CD4-positive, alpha-beta T cell treated with Interleukin-1 beta for 1 hour (primary cell): ENCODE measurements at places on chromosomes 5 and 9.

DNA sequence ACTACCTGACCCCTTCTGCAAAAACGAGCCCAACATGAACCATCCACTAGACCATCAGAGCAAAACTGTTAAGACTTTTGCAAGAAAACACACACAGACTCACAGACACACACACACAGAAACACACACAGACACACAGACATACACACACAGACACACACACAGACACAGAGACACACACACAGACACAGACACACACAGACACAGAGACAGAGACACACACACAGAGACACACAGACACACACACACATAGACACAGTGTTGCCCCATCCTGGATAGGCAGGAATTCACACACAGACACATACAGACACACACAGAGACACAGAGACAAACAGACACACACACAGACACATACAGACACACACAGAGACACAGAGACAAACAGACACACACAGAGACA is 52.5 kb downstream of the NACC2 start:
- DNase-seq: no peak

- DNase-seq: no peak
Observed at GRCh38 chr5:141889282-141889871, 11.2 kb upstream of the PCDH1 start.

- DNase-seq: no peak
Observed at GRCh38 chr9:108188976-108189375, 666.8 kb downstream of the ACTL7B start.

- no peak for DNase-seq
Observed at GRCh38 chr9:2344436-2344835, 277.2 kb upstream of the VLDLR start.

GRCh38 chr5:159965031-159965837 is 43.7 kb upstream of the TTC1 start:
- DNase-seq: no peak

DNA sequence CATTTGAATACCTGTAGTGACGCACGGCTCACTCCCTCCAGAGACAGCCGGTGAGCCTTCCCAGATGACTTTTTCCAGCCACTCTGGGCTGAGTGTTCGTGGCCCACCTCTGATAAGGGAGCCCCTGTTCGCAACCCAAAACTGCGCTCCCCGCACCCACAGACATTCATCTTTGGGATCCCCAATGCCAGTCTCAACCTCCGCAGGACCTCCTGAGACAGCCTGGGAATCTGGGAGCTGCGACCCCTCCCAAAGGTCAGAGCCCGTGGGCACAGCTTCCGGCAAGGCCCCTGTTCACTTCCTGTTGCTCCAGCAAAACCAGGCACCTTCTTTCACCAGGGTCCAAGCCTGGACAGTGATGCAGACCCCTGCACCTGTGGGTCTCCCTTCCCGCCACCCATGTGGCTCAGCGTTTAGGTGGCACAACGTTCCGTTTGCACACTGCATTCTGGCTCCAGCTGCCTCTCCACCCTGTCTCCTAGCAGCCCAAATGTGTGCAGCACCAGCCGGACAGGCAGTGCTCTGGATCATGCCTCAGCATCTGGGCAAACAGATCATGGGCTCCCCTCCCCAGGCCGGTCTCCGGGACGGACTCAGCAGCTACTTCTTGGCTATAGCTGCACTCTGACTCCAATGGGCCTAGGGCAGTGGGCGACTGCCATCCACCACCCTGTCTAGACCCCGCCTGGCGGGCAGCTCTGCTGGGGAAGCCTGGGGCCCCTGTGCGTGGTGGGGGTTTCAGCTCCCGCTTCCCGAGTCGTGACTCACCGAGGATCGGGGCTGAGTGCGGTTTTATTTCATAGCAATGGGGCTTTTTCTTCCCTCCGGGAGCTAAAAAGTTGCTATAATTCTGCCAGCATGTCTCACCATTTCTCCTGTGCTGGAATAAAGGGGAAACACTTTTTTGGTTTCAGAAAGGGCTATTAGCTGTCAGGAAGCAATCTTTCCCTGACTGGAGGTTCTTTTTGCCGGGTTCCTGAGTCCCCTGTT is 156.0 kb downstream of the OLFM1 start:
- no peak for DNase-seq

GRCh38 chr5:150774145-150774544 is 4.4 kb upstream of the SMIM3 start:
- DNase-seq: no peak

DNA sequence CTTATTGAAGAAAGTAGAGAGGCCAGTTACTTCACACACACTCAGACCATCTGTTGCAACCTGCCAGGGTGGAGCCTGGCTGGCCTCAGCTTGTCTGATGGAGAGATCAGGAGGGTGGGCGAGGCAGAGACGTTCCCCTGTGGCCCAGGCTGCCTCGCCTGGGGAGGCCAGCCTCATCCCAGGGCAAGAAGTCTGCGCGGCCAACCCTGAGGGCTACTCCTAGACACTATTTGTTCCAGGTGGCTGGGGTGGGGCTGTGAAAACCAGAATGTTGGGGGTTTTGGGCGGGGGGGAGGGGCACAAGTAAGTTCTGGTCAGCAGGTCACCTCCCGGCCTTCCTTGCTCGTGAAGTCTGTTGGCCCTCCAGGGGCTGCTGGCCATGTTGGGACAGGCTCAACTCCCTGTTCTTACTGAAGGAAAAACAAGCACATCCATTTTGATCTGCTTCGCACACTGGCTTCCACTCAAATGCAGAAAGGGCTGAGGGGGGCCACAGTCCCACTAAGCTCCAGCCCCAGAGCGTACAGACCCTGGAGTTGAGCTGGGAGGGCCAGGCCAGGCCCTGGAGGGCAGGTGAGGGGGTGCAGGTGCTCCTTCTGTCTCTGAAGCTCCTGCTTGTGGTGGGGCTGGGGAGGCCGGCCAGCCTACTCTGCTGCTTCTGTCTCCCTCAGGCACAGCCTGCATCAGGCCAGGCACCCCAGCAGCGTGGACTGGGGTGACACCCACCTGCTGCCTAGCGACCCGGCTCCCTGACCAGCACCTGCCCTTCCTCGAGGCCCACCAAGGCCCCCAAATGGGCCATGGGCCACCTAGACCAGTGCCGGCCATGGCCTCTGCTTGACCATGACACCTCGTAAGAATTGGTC is 46.6 kb downstream of the SECISBP2 start:
- no peak for DNase-seq

DNA sequence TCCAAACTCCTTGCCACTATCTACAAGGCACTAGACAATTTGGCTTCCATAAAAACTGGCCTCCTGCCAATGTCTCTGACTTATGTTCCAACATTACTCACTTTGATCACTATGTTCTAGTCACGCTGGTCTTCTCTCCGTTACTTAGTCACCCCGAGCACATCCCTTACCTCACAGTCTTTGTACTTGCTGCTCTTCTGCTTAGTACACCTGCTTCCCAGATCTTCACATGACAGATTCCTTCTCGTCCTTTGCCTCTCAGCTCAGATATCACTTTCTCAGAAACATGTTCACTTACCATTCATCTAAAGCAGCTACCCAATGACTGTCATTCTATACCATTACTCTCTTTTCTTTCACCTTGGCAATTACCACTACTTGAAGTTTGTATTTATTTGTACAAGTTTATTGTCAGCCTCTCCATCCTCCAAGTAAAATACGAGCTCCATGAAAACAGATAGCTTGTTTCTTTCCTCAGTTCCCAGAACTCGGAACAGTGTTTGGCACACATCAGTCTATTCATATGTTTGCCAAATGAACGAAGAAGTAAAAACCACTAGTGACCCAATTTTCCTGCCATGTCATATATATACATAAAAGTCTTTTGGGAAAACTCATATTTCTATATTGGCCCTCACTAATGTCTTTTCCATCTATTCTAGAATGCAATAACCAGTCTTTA is 5.9 kb upstream of the SLC22A5 start:
- DNase-seq: no peak

- DNase-seq: no peak
Observed at GRCh38 chr9:18825656-18826170, 207.3 kb downstream of the SAXO1 start.

- no peak for DNase-seq
Observed at GRCh38 chr9:35487081-35487480, 2.8 kb upstream of the RUSC2 start.

DNA sequence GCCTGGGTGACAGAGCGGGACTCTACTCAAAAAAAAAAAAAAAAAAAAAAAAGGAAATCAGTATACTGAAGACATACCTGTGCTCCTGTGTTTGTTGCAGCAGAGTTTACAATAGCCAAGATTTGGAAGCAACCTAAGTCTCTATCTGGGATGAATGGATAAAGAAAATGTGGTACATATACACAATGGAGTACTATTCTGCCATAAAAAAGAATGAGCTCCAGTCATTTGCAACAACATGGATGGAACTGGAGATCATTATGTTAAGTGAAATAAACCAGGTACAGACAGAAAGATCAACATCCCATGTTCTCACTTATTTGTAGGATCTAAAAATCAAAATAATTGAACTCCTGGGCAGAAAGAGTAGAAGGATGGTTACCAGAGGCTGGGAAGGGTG is 22.9 kb downstream of the ADAM19 start:
- DNase-seq: no peak

DNA sequence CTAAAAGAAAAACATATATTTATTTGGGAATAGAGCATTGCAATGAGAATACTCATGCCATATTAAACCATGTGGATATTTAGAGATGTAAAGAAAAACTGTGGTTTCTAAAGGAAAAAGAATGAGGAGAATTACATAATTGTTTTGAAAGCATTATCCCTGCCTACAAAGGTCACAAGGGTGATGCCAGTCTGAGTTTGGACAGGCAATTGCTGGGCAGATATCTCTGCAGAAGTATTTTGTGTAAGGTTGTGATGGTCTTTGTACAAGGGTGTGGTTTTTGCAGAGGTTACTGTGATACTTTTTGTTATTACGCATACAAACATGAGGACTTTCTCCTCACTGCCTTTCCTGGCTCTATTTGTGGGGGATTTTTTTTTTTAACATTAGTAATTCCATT is 2022.9 kb upstream of the CDH6 start:
- DNase-seq: no peak

GRCh38 chr9:76559286-76559685 is 100.3 kb downstream of the GCNT1 start:
- DNase-seq: no peak

- DNase-seq: no peak
Observed at GRCh38 chr9:30058463-30058862, 2326.0 kb upstream of the ACO1 start.

DNA sequence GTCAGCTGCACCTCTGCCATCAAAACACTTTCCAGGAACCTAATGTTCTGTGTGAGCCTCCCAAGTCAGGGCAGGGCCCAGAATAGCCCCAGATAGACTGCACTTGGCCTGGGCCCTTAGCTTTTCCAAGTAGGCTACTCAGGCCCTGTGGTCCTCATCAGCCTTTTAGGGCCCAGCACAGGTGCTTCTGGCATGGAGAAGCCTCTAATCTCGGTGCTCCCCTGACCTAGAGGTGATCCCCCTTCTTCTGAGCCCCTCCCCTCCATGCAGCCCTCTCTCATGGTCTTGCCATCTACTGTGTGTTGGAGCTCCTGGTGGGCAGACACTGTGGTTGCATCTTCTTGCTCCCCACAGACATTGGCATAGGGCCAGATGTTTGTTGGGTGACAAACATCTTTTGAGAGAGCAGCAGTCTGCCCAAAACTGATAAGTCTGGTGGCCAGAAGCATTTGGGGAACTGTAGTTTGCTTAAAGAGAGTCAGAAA is 28.1 kb downstream of the FRMPD1 start:
- DNase-seq: no peak

DNA sequence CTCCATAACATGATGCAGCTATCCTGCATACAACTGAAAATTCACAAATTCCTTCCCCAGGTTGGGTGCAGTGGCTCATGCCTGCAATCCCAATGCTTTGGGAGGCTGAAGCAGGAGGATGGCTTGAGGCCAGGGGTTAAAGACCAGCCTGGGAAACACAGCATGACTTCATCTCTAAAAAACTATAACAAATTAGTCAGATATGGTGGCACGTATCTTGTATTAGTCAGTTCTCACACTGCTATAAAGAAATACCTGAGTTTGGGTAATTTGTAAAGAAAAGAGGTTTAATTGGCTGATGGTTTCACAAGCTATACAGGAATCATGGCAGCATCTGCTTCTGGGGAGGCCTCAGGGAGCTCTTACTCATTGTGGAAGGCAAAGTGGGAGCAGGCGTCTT is 56.4 kb upstream of the DAPK1 start:
- no peak for DNase-seq

DNA sequence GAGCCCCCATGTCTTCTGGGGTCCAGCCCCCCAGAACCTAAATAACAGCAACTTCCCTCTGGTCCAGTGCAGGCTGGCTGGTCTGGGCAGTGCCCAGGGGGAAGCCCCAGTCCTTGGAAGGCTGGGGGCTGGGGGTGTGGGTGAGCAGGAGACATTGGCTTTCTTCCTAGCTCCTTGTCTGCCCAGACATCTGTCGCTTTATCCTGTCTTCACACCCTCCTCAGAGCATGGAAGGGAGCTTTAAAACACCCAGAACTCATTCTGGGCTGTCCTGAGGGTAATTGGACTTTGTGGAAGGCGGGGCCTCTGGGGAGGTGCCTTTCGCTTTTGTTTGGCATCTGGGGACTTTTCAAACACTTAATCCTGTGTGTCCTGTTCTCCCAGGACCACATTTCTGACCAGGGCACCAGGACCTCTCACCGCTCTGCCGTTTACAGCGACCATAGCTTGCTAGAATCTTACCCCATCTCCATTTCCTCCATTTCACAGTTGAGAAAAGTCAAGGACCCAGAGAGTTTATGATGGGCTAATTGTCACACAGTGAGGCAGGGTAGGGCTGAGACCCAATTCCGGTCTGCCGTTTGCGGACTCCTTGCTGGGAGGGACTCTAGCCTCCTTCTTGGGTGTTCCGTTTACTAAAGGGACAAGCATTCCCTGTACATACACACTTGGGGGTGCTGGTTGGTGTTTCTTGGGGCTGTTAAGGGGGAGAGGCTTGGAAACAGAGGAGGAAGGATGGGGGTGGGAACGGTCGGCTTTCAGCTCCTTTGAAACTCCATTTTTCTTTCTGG is 1.1 kb downstream of the GSN start:
- no peak for DNase-seq

DNA sequence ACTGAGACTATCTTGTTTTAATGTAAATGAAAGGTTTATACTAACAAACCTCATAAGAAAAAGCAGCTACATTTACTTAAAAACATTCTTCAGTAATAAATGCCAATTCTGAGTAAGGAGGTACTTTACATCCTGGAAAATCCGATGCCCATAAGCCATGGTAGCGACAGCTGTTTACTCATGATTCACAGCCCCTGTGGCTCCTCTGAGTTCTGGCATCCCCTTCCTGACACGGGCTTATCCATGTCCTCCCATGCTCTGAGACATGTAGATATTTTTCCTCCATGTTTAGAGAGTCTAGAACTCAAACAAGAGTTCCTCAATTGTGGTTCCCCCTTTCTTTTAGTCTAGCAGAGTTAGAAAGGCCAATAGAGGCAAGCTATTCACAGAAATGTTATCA is 63.1 kb upstream of the DEPDC1B start:
- DNase-seq: no peak

- DNase-seq: no peak
Observed at GRCh38 chr5:98540056-98540455, 233.4 kb upstream of the RGMB start.
